T-helper 2 cell treated with Interferon-gamma antibody and Interleukin-4, amounts not matched to agents 5 μg/mL and 100 μg/mL, for 36 hours (primary cell): ENCODE measurements at places on chromosomes 3 and 15.
A peak's percentile ranks its signal among the peaks of the same experiment; 100 is the strongest.

DNA sequence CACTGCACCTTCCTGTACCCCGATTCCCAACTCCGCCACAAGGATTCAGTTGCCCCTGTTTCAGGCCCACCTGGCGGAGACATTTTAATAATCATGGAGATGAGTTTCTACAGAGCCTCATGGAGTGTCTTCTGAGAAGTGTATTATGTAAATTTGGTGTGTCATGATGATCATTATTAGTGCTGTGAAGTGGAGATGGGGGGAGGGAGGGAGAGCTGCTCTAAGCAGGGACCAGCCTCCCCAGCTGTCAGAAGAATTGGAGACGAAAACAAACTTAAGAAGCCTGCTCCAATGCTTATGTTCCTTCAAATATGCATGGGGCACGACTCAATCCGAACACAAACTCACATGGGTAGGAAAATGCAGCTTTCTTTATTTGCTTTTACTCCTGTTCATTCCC lies 127.8 kb downstream of the EPHB1 start:
- H3K4me1 ChIP-seq = peaks cover 4% of the 10 kb centered on the region
- peaks cover 3% of the 10 kb centered on the region for H3K27me3 ChIP-seq
- no peaks in the 10 kb centered on the region for H3K36me3 ChIP-seq
- no peak overlapping the region for H3K4me3 ChIP-seq
- DNase-seq = no peak

DNA sequence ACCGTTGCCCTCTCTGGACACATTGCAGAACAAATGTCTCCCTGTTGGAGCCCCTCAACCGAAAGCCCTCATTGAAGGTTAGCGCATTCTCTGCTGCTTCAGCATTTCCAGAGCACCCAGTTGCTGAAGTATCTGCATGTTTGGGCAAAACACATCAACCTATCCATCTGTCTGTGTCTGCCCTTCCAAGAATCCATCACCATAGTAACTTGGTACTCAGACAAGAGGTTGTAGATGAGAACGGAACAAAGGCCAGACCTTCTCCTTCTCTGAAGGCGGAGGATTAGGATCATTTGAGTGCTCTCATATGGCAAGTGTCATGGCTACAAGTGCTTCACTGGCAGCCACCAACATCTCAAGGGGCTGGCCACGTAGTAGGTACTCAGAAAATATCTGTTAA lies 23.1 kb upstream of the RHO start:
- H3K4me1 ChIP-seq = no peaks in the 10 kb centered on the region
- DNase-seq = no peak
- H3K27me3 ChIP-seq = no peaks in the 10 kb centered on the region
- no peak overlapping the region for H3K4me3 ChIP-seq
- no peaks in the 10 kb centered on the region for H3K36me3 ChIP-seq
- no peak overlapping the region for H3K27ac ChIP-seq

DNA sequence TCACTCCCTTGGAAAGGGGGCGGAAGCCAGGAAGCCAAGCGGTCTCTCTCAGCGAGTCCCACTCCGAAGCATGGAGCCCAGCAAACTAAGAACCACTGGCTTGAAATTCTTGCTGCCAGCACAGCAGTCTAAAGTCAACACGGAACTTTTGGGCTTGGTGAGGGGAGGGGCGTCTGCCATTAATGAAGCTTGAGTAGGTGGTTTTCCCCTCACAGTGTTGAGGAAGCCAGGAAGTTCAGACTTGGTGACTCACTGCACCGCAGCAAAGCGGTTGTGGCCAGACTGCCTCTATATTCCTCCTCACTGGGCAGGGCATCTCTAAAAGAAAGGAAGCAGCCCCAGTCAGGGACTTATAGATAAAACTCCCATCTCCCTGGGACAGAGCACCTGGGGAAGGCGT lies 665.4 kb upstream of the CBLB start:
- peak overlapping the region; percentile 19 for H3K27ac ChIP-seq
- H3K4me3 ChIP-seq = no peak overlapping the region
- H3K36me3 ChIP-seq = peaks cover 14% of the 10 kb centered on the region
- peaks cover 11% of the 10 kb centered on the region for H3K4me1 ChIP-seq
- no peaks in the 10 kb centered on the region for H3K27me3 ChIP-seq

GRCh38 chr3:29140666-29141065 lies 140.2 kb upstream of the RBMS3 start:
- H3K27me3 ChIP-seq = no peaks in the 10 kb centered on the region
- no peak overlapping the region for H3K27ac ChIP-seq
